ENCODE measurements at places on chromosomes 2 and 18. TPM values are rescaled to one million over a fixed set of nuclear protein-coding genes. Genes with fewer than 3 reads are reported as not detected.

DNA sequence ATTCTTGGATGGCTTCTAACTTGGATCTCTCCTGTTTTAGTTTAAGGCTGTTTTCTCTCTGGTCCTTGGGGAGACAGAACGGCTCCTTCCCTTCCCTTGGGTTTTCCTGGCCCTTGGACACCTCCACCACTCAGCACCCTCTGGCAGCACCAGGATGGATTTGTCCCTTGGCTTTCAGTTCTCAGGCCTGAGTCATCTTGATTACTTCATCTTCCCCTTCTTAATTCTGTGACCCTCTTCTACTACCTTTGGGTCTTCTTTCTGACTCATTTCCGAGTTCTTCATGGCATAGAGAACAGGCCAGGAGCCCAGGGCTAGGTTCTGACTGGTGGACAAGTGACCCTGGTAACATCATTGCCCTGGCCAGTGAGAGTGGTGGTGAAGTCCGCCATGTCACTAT is 14.9 kb downstream of the IGFBP2 start:
- DNase-seq, result no peak

- DNase-seq, result no peak
These were observed 87.0 kb upstream of the LRP1B start for GRCh38 chr2:142217804-142218203.

GRCh38 chr2:47239119-47239969 is 84.2 kb upstream of the STPG4 start:
- DNase-seq, result no peak

DNA sequence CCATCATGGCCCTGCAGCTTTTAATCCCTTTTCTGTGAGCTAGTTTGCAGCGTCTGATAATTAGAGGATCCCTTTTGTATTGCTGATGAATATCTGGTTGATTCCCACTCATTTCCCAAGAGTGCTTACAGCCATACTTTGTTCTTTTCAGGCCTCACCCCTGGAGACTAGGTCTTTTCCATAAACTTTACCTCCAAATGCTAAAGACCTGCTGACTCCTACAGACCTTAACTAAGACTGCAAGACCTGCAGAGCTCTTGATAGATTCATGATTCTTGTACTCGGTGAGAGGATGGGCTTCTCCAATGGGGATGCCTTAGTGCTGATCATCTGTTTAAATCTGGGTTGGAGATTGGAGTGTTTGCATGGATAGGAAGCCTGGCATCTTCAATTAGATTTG is 33.1 kb upstream of the DYNAP start:
- DNase-seq, result no peak

Gene VSNL1
- not detected for total RNA-seq

- no peak for DNase-seq
These were observed 298.1 kb downstream of the CBLN2 start for GRCh38 chr18:72246076-72246475.

Gene HTR2B
- not detected for total RNA-seq

DNA sequence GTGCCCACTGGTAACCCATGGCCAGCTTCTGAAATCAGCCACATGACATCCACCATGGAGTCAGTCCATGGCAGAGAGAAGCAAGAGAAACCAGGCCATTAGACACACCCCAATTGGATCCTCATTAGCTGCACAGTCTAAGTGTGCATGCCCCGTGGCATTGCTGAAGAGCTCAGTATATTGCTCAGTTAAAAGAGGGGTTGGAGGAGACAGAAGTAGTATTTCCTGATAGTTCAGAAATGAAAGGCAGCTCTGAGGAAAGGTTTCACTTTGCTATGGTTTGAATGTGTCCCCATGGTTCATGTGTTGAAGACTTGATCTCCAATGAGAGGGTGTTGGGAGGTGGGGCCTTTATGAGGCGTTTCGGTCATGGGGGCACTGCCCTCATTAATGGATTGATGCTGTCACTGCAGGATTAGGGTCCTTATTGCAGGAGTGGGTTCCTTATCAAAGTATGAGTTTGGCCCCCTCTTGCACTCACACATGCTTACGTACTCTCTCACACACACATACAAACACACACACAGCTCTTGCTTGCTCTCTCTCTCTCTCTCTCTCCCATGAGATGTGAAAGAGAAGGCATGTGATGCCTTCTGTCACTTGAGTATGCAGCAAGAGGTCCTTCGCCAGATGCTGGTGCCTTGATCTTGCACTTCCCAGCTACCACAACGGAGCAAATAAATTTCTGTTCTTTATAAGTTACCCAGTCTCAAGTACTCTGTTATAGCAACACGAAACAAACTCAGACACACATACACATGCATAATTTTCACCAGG is 58.0 kb downstream of the TMEM163 start:
- DNase-seq, result no peak

DNA sequence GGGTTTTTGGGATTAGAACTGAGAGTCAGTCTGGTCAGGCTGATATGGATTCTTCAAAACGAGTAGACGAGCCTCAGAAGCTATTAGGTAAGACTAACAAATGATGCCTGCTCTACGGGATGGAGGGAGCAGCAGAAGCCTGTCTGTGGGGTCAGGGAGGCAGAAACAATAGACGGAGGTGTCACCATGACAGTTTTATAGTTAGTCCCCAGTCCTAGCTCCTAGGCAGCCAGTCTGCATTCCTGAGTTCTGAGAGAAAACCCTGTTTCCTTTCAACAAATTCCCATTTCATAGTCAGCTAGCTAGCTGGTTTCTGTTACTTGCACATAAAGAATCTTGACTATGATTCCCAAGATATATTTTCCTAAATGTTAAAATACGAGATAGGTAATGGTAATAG is 542.1 kb downstream of the PID1 start:
- DNase-seq, result no peak

Gene PLCL1
- total RNA-seq, result 0.13 TPM

DNA sequence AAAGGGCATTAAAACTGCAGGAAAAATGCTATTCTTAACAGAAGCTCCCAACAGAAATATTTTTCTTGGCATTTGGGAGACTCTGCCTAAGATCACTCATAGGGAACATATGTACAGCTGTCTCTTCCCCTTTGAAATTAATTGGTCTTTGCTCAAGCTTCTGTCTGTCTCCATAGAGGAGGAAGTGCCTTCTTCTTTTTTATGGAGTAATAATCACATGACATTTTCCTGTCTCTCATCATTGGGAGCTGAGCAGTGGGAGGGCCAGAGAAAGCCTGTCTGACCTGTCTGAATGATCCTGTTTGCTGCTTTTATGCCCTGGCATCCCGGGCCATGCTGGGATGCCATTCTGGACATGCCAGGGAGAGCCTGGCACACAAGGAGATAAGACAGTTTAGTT is 145.6 kb downstream of the AQP4 start:
- DNase-seq, result no peak

DNA sequence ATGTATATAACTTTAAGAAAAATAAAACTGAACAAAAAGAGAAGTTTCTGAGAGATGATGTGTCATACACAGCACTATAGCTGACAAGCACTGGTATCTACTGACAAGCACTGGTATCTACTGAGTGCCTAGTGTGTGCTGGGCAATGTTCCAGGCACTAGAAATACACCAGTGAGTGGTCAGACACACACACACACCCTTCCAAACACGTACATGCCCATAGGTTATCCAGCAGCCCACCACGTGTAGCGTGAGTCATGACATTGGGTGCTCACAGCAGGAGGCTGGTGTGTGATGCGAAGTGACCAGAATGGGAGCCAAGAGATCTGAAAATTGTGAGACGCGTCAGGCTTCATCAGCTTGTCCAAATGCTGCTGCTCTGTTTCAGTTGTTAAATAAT is 12.2 kb upstream of the GNAL start:
- DNase-seq, result no peak

- DNase-seq, result no peak
These were observed 71.6 kb downstream of the RRM2 start for GRCh38 chr2:10193851-10194820.
